ENCODE measurements at places on chromosomes 3 and 15.
A peak's percentile ranks its signal among the peaks of the same experiment; 100 is the strongest.

- DNase-seq, result no peak
Measured at GRCh38 chr3:197181741-197182140, 116.7 kb downstream of the DLG1 start.

DNA sequence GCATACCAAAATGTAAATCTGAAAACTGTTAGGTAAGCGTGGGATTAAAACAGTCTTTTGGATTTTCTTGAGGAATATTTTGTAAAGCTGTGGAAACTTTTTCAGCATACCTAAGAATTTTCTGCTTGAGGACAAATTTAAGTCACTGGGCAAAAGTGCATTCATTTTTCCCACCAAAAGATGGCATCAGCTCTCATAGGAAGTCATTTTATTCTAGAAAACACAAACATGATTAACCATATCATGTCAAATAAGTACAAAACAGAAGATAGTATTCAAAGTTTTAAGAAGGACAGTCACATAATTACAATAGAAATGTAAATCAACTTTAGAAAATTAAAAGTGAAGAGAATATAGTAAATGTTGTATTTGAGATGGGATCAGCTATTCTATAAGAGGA, 63.5 kb downstream of the SLC49A4 start:
- no peak for DNase-seq

- no peak for DNase-seq
Measured at GRCh38 chr3:22729981-22730380, 473.1 kb upstream of the UBE2E2 start.

GRCh38 chr15:68553994-68554720, 24.6 kb upstream of the CORO2B start:
- DNase-seq, result peak; percentile 45

- DNase-seq, result no peak
Measured at GRCh38 chr15:67076147-67076843, 10.9 kb downstream of the SMAD3 start.

DNA sequence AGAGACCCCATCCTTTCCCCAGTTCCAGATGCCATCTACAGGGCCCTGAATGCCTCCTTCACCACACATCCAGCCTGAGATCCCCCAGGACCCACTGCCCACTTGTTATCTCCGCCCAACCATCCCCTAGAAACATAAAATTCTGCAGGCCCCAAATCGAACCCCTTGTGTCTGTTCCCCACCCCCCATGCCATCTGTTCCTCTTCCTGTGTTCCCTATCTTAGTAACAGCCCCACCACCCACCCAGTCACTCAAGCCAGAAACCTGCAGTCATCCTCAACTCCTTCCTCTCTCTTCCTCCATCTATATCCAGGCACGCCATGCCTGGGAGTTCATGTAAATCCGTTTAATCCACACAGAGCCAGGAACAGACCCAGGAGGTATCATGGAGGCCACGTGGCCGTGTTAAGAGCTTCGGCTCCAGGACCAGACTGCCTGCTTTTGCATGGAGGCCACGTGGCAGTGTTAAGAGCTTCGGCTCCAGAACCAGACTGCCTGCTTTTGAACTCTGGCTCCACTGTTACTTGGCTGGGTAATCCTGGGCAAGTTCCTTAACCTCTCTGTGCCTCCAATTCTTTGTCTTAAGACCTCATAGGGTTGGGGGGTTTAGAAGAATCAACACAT, 4.8 kb downstream of the CSRNP1 start:
- no peak for DNase-seq

- no peak for DNase-seq
Measured at GRCh38 chr3:189322339-189322738, 150.6 kb downstream of the TPRG1 start.

DNA sequence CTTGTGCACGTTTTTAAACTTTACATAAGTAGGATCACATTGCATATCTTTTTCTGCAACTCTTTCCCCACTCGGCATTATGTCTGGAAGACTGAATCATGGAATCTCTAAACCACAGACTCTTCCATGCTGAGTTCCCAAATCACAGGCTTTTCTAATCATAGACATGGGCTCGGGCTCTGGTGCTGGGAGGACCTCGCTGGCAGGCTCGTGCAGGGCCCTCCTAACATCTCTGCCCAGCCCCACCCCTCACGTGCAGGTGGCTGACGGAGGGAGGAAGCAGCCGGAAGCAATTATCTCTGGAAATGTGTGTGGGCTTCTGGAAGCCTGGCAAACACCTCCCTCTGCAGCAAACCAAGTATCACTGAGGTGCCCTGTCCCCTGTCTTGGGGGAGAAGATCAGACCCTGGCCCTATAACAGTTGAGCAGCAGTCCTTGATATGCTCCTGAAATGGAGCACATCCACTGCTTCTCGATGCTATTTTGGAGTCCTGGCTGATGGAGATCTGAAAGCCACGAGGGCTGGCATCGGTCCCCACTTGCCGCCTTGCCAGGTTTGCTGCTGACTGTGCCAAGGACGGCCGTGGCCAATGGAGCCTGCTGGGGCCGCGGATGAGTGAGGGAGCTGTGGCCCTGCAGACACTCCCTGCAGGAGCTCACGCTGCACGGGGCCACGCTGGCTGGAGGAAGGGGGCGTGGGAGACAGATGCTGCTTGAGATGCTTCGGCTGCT, 4.4 kb upstream of the IQSEC1 start:
- no peak for DNase-seq

DNA sequence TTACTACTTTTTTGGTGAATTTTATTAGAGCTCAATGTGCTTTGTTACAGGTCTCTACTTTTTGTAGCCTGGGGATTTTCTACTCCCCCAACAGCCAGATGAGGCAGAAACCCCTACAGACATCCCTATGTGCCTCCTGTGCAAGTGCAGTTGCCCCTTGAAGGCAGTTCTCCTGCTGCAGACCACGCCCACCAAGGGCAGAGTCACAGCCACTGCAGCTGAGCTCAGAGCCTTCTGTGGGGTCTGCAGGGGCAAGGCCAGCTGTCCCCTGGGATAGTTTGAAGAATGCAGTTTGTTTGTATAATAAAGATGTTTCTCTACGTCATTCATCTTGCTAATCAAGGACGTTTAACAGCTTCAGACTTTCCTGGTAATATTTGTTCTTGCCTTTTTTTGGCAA, 76.8 kb downstream of the NPAP1 start:
- no peak for DNase-seq

DNA sequence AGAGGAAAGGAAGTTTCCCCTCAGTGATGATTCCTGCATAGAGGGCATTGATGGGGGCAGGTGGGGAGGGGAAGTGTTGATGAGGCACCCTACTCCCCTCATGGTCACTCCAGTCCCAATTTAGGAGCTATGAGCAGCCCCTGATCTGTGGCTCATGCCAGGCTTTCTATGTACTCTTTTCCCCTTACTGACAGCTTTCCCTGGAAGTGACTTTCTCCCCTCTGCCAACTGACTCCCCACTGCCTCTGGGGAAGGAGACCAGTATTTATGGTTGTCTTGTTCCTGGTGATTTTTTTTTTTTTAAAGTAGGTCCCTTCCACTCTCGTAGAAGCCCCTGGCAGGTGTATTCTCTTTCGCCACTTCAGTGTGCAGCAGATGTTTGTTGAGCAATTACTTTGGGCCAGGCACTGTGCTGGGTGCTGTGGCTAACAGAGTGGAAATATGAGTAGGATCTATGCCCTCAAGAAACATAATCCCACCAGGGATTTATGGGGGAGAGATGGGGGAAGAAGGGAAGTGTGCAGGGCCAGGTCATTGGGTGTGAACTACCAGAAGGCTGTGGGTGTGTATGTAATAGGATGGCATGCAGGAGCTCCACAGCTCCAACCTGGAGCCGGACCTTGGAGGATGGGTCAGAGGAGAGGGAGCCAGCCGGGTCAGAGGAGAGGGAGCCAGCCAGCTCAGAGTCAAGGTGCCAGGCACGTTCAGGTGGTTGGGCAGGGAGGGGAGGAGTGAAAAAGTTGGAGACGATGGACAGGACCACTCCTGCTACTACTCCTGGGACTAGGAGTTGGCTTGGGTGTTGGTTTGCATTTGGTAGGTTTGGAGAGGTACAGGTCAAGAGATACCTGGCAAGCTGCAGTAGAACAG, 3.5 kb downstream of the SMAD6 start:
- DNase-seq, result no peak

- DNase-seq, result no peak
Measured at GRCh38 chr3:193124861-193125260, 116.2 kb upstream of the PLAAT1 start.

- no peak for DNase-seq
Measured at GRCh38 chr3:20130106-20130505, 55.9 kb downstream of the SGO1 start.

- no peak for DNase-seq
Measured at GRCh38 chr3:86969500-86970189, 21.3 kb downstream of the VGLL3 start.

- no peak for DNase-seq
Measured at GRCh38 chr3:8575364-8576104, 69.1 kb downstream of the SSUH2 start.

GRCh38 chr3:128803307-128803706, 76.1 kb upstream of the ACAD9 start:
- no peak for DNase-seq

DNA sequence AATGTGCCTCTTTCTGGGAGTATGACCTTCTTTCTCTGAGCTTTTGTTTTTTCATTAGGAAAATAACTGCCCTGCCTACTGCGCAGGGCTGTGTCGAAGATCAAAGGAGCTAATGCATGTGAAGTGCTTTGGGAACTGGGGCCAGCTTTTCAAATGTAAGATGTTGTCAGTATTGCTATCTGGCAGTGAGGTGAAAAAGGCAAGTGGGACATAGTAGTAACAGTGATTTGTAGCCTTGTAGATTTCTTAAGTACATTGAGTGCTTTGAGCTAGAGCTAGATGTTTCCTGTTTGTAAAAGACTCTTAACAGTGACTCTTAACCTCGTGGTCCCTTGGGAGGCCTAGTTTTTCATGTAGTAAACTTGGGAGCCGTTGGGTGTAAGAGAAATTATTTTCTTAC, 126.5 kb downstream of the ECT2 start:
- DNase-seq, result no peak

DNA sequence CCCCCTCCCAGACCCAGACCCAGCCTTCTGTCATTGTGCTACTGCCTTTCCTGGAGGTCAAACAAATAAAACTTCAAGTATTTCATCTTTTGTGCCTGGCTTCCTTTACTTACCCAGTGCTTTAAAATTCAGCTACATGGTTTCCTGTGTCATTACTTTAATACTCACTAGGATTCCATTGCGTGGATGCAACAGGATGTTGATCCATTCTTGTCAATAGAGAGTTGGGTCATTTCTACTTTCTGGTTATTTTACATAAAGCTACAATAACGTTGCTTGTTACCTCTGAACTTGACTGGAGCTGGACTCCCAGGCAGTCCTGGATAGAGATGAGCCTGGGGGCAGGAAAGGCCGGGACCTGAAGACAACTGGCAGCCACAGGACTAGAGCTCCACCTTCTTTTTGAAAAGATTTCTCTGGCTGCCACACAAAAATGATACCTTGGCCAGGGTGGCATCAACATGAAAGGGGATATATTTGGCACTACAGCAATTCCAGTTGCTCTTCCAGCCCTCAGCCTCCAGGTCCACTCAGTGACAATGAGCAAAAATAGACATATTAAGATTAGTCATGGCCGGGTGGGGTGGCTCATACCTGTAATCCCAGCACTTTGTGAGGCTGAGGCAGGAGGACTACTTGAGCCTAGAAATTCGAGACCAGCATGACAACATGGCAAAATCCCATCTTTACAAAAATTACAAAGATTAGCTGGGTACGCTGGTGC, 23.3 kb upstream of the HEG1 start:
- no peak for DNase-seq

DNA sequence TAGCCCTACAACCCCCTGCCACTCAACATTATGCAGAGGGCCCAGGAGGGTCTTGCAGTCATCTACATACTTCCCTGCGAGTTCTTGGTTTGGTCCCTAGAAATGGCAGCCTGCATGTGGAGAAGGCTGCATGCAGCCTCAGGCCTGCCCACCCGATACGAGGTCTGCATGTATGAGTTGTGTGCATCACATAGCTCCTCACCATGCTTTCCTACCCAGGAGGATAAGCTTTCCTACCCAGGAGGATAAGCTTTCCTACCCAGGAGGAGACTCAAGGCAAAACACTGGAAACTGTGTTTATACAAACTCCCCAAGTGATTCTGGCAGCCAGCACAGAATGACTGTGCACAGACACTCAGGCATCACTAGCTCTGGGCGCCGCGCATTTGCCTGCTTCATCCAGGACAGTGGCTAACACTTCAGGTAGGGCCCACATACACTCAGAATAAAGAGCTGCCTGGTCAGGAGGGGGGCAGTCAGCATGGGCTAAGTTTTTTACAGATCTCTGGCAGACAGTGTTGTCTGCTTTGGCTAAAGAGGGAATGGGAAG, 187.7 kb downstream of the THSD4 start:
- DNase-seq, result no peak
